ENCODE measurements at places on chromosomes 6 and 20. TPM values are rescaled to one million over a fixed set of nuclear protein-coding genes. Genes with fewer than 3 reads are reported as not detected.
A peak's percentile ranks its signal among the peaks of the same experiment; 100 is the strongest.

DNA sequence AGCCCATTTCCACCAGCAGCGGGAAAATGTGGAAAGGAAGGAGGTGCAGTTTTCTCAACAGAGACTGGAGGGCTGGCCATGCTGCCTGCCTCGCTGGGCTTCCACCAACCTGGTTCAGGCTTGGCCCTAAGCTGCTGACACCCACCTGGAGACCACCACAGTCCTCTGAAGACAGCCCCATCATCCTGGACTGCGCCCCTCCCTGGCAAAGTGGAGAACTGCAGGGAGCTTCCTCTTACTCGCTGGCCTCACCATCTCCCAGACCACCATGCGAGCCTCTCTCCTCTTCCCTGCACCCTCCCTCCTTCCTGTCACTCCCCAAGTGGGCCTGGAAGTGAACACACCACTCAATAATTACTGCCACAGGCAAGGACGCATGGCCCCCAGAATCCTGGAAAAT is 71.5 kb downstream of the PSMG4 start:
- H3K4me1 ChIP-seq: peaks cover 8% of the 10 kb centered on the region
- no peaks in the 10 kb centered on the region for H3K36me3 ChIP-seq
- H3K4me3 ChIP-seq: no peak overlapping the region
- H3K27me3 ChIP-seq: no peaks in the 10 kb centered on the region

GRCh38 chr6:83707829-83708545 is 914 bp downstream of the SNAP91 start:
- H3K4me1 ChIP-seq: peaks cover 9% of the 10 kb centered on the region
- H3K27me3 ChIP-seq: peaks cover 70% of the 10 kb centered on the region
- H3K27ac ChIP-seq: no peak overlapping the region
- no peak for DNase-seq

DNA sequence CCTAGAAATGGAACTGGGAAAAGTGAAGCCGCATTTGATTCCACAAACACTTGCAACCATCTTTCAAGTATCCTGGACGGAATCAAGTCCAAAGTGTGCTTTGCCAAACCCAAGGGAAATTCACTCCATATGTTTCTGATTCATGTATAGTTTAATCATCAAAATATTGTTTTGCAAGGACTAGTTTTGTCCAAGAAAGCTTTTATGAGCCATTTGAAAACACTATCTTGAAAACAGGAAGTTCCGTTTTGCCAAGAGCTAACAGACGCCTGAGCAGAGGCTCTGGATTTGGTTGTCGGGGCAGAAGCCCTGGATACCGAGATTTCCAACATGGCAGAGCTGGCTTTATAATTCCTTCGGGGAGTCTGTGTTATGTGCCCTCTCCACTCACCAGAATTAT is 251.1 kb downstream of the PHACTR1 start:
- H3K27me3 ChIP-seq: no peaks in the 10 kb centered on the region
- H3K4me1 ChIP-seq: no peaks in the 10 kb centered on the region
- DNase-seq: no peak
- no peaks in the 10 kb centered on the region for H3K36me3 ChIP-seq

GRCh38 chr6:135996668-135997067 is 145.2 kb downstream of the PDE7B start:
- no peaks in the 10 kb centered on the region for H3K36me3 ChIP-seq
- H3K27ac ChIP-seq: no peak overlapping the region
- DNase-seq: no peak
- no peaks in the 10 kb centered on the region for H3K4me1 ChIP-seq
- H3K4me3 ChIP-seq: no peak overlapping the region

TTLL9 gene
- not detected for total RNA-seq

DNA sequence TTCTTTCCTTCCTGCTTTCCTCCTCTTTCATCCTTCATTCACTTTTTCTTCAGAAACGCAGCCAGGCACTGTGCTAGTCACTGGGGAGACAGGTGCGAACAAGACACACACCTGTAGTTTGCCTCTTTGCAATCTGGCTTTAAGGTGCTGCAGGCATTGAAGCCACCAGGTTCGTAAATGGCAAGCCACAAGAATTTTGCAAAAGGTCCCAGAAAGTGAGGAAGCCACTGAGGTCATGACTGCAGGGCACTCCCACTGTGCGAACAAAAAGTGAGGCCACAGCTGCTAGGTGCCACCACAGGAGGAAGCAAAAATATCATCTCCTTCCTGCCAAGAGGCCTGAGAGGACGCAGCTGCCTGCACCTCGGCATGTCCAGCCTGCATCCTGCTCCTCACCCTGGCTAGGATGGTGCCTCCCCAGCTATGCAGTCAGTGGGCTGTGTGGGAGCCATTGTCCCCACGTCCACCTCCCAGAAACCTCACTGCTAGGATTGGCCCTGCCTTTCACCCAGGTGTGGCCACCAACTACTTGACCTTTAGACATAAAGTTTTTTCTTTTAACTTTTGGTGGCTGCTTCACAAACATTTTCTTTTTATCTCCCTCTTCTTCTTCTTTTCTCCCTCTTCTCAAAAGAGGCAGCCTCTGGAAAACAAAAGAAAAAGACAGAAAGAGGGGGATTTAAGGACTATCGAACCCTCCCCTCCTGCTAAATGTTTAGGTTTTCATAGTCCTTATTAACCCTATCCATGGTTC is 230.8 kb downstream of the BCAS1 start:
- peaks cover 17% of the 10 kb centered on the region for H3K4me1 ChIP-seq
- H3K27me3 ChIP-seq: no peaks in the 10 kb centered on the region
- no peak overlapping the region for H3K4me3 ChIP-seq
- peak; percentile 81 for DNase-seq

DNA sequence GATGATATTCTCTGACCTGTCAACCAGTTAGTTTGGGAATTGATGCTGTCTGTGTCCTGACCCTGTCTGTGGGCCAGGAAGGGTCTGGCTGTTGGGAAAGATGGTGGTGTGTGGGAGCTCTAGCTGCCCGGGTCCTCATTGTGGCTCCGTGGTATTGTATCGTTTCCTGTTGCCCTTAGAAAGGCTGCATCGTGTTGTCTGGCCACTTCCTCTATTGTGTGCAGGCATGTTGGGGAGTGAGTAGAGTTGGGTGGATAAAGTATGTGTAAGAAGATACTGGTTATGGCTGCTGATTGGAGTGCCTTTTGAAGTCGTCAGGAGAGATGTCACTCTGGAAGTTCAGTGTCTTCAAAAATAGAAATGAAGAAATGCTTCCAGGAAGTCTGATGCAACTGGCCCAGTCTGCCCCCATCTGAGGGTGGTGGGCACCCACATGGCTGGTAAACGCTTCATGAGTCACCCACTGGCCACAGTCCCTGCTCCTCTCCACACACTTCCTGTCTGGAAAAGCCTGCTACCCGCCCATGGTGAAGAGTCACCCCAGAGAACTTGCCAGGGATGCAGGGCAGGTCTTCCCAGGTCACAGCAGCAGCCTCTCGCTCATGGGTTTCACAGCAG is 27.9 kb downstream of the PPARD start:
- H3K36me3 ChIP-seq: no peaks in the 10 kb centered on the region
- peak; percentile 50 for DNase-seq
- peaks cover 21% of the 10 kb centered on the region for H3K4me1 ChIP-seq

- H3K4me3 ChIP-seq: no peak overlapping the region
- no peaks in the 10 kb centered on the region for H3K36me3 ChIP-seq
- no peaks in the 10 kb centered on the region for H3K27me3 ChIP-seq
- no peak for DNase-seq
- H3K27ac ChIP-seq: no peak overlapping the region
These were observed 54.9 kb downstream of the BCAS1 start for GRCh38 chr20:54015496-54015895.

GRCh38 chr6:34836451-34836850 is 44.6 kb downstream of the BLTP3A start:
- no peaks in the 10 kb centered on the region for H3K27me3 ChIP-seq
- H3K4me1 ChIP-seq: no peaks in the 10 kb centered on the region
- DNase-seq: no peak
- H3K36me3 ChIP-seq: no peaks in the 10 kb centered on the region
- H3K27ac ChIP-seq: no peak overlapping the region
- no peak overlapping the region for H3K4me3 ChIP-seq

DNA sequence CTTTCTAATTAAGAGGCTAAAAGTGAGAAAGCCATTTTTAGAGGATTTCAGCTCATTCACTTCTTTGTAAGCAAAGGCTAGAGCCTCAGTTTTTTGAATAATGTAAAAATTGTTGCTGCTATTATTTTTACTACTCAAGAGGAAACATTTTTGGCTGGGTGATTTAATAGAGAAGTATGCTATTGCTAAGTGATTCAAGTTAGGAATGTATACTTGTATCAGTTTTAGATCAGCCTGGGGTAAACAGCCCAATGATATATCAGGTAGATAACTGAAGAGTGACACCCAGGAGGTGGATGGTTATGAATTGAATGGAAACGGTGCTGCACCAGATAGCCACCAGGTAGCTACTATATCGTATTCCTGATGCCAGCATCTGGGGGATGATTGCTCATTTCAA is 9.2 kb downstream of the QKI start:
- no peaks in the 10 kb centered on the region for H3K36me3 ChIP-seq
- H3K27ac ChIP-seq: no peak overlapping the region
- peaks cover 57% of the 10 kb centered on the region for H3K27me3 ChIP-seq
- no peak for DNase-seq

DNA sequence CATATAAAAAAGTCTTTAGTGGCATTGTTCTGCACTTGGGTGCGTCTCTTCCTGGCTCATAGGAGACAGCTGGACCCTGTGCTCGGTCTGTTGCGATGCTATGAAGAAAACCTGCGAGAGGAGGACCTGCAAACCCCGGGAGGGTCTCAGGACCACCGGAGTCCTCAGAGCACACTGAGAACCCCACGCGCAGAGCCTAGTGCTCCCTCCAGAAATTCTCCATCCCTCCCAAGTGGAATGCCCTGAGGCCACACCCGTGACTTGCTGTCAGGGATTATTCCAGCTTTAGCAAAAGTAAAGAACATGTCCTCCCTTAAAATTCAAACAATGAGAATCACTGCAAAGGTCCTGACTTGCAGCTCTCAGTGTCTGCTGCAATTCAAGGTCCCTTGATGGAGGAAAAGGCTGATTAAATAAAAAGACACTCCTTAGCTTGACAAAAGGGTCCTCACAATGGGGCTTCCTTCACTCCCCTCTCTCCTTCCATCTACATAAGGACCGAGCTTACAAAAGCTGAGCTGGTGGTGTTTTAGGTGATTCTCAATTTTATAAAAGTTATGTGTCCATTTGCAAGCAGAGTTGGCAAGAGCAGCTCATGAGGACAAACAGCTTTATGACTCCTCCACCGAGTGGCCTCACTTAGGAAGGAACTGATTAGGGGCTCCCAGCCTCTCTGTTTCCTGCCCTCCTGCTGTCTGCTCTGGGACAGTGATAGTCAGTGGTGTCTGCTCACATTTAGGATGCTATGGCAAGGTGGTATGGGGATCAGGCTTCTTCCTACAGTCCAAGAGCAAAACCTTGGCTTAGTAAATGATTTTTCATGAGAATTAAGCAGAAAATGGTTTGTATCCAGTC is 97.0 kb downstream of the RAMACL start:
- no peak overlapping the region for H3K27ac ChIP-seq
- no peak overlapping the region for H3K4me3 ChIP-seq
- no peak for DNase-seq
- H3K4me1 ChIP-seq: no peaks in the 10 kb centered on the region
- no peaks in the 10 kb centered on the region for H3K36me3 ChIP-seq

DNA sequence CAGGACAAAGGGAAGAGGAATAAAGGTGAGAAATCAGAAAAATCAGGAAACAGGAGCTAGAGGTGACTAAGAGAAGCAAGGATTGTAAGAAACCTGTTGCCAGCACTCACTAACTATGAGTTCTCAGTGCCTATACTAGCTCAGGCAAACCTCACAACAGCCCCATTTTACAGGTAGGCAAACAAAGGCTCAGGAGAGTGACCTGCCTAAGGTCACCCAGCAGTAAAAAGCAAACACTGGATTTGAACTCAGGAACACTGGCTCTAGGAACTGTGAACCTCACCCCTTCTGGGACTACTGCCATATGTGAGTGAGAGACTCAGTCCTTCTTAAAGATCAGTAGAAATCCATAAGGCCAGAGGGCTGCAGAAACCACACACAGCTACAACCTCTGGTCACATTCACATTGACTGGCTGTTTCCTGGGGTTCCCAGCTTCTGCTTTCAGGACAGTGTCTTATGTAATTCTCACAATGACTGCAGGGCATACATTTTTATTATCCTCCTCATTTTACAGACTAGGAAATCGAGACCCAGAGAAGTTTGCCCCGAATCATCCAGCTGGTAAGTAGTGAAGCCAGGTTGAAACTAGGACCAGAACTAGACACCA is 80.7 kb upstream of the MAFB start:
- no peak overlapping the region for H3K4me3 ChIP-seq
- H3K27ac ChIP-seq: no peak overlapping the region
- DNase-seq: no peak
- no peaks in the 10 kb centered on the region for H3K4me1 ChIP-seq
- H3K36me3 ChIP-seq: no peaks in the 10 kb centered on the region

- no peaks in the 10 kb centered on the region for H3K4me1 ChIP-seq
- no peak overlapping the region for H3K27ac ChIP-seq
These were observed 162.8 kb upstream of the MYLIP start for GRCh38 chr6:15966000-15966520.

DNA sequence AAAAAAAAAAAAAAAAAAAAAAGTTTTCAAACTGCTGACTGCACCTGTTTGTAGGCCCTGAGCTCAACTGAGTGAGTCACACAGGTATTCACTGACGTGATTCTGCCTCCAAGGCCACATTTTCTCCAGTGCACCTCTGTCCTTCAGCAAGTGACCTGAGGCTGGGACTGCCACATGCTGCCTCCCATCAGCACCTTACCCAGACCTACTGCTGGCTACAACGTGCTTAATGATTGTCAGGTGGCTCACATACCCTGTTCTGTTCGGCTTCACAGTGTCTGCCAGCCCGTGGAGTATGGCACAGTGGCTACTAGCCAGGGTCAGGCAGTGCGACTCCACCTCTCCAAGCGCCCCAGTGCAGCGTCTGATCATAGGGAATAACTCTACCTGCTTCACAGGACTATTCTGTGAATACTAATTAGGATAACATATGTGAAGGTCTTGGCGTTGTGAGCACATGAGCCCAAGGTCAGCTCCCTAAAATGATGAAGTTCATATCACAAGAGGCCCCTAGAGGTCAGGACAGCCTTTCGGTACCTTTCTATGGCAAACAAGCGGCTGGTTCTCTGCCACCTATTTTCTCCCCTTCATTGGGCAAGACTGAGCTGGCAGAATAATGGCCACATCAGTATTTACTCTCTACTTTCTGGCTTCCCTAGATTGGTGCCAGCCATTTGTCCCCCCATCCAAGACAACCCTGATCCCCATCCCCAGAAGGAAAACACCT is 28.1 kb downstream of the RIPOR3 start:
- H3K27ac ChIP-seq: no peak overlapping the region

DNA sequence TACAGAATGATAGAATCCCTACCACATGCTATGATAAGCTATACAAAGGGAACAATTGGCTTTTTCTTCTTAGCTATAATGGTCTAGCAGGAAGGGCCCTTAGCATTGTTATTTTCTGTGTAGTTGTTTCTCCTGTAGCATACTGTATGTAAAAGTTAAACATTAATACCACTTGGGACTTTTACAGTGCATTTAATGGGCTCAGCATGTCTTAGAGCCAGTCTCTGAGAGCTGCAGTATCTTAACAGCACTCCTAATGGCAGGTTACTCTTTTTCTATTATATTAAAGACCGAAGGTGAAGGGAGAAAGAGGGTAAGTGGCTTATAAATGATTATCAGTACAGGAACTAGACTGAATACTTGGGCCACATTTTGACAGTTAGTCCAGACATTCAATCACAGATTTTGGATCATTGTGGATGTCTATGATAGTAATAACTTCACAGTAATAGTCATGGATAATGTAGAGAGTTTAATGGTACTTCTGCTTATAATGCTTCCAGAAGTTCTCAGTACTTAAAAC is 290.7 kb downstream of the PHF3 start:
- H3K27me3 ChIP-seq: no peaks in the 10 kb centered on the region
- H3K27ac ChIP-seq: peak overlapping the region; percentile 32
- H3K4me3 ChIP-seq: no peak overlapping the region
- H3K4me1 ChIP-seq: peaks cover 22% of the 10 kb centered on the region
- DNase-seq: no peak

All from transverse colon (tissue), 4 donors.